ENCODE measurements at places on chromosomes 16 and 17. TPM values are rescaled to one million over a fixed set of nuclear protein-coding genes. Genes with fewer than 3 reads are reported as not detected.
A peak's percentile ranks its signal among the peaks of the same experiment; 100 is the strongest.

MSLN gene
- total RNA-seq: 98.8 TPM

GRCh38 chr17:32267690-32268205 lies 2.1 kb downstream of the RHBDL3 start:
- no peak for DNase-seq

GRCh38 chr16:64900019-64900418 lies 221.8 kb downstream of the CDH11 start:
- DNase-seq: no peak

DNA sequence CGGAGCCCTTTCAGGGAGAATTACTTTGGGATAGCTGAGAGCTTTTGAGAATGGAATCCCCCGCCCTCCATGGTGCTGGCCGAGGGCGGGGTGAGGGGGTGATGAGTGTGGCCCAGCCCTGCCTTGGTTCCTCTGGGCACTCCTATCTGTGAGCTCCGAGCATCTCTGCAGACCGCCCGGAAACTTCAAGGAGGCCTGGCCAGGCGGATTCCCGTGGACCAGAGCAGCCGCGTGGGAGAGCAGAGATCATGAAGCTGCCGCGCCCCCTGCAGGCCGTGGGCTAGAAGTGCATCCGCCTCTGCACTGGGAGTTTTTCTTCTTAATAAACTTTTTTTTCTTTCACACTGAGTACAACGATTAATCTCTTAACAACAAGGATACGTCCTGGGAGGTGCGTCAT lies 392.9 kb upstream of the EEF2KMT start:
- DNase-seq: peak; percentile 58

GRCh38 chr16:81491541-81492188 lies 47.1 kb downstream of the CMIP start:
- peak; percentile 82 for DNase-seq
